SW 1271 (cell line): ENCODE measurements at places on chromosomes 4 and X.

DNA sequence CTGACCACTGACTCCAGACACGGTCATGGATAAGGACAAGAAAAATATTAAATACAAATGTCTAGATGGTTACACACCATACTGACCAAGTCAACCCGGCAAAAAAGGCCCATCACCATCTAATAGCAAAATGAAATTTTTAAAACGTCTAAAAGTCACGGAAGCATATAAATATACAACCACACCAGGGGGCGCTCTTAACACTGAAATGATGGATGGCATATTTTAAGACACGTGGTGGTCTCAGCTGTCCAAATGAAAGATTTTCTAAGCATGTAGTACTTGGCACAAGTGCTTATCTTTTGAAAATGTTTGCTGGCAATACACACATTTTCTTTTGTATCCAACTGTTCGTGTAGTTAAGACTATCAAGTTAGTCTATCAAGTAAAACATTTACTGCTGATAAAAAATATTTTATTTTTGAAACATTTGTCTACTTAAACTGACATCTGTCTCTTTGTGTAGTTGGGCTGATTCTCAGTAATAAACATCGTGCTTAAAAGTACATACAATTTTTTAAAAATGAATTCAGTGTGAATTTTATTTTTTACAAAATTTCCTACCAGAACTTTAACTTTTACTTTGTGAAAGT, 64.6 kb downstream of the COX7B2 start:
- no peak for DNase-seq

DNA sequence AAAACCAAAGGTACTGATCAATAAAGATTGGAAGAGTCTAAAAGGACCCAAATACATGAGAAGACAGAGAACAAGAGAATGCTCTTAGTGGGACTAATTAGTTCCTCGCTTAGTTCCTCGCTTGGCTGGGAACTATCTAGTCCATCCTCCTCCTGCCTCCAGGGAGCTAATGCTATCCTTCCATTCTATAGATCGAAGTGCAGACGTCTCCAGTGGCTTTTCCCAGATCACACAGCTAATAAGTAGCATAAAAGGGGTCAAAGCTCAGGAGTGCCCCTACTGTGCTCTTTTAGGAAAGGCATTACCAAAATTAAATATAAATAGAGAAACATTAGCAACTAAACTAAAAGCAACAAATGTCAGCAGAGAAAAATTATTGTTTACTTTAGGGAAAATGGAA, 42.3 kb upstream of the PPARGC1A start:
- DNase-seq, result no peak

DNA sequence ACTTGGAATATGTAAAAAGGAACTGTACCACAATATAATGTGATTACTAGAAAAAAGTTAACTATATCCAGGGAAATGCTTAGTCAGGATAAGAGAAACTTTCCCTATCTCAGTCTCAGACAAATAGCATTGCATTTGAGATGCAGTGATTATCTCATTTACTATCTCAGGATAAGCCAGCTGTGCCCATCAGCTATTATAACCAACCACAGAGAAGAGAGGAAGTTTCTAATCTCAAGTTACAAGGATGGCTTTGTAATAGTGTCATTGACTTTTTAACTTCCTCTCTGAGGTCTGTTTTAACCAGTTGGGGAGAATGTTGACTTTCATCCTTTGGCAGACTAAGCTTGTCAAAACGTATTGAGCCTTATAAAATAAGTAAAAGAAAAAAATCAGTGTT, 56.5 kb downstream of the SNX25 start:
- DNase-seq, result no peak

- no peak for DNase-seq
Observed at GRCh38 chr4:36614011-36614410, 332.6 kb downstream of the DTHD1 start.

- no peak for DNase-seq
Observed at GRCh38 chrX:26522501-26522900, 306.5 kb downstream of the MAGEB5 start.

GRCh38 chrX:4094926-4095325, 381.5 kb upstream of the PRKX start:
- no peak for DNase-seq

DNA sequence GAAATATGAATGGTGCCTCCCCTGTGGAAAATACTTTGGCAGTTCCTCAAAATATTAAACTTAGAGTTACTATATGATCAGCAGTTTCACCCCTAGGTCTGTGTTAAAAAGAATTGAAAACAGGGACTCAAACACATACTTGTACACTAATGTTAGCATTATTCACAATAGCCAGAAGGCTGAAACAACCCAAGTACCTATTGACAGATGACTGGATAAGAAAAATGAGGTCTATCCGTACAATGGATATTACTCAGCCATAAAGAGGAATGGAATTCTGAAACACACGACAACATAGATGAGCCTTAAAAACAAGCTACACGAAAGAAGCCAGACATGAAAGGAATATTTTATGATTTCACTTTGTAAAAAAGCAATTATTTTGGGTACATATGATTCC, 54.9 kb downstream of the PGRMC2 start:
- no peak for DNase-seq

DNA sequence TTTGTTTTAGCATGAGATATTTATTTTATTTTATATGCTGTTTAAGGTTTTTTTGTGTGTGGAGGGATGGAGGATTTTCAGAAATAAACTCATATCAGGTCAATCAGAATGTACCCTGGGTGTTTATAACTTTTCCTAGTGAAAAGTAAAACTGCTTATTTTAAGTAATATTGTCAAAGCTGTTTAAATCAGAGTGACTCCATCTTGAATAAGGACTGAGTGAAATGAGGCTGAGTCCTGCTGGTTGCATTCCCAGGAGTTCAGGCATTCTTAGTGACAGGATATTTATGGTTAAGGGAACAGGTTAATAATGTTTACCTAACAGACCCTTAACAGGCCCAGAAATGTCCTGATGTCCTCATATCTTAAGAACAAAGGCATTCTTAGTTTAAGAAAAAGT, 1160.9 kb upstream of the PCDH7 start:
- DNase-seq, result no peak

- DNase-seq, result no peak
Observed at GRCh38 chr4:19803406-19803805, 448.3 kb upstream of the SLIT2 start.

- peak; percentile 15 for DNase-seq
Observed at GRCh38 chr4:167622481-167623240, 388.4 kb upstream of the SPOCK3 start.

DNA sequence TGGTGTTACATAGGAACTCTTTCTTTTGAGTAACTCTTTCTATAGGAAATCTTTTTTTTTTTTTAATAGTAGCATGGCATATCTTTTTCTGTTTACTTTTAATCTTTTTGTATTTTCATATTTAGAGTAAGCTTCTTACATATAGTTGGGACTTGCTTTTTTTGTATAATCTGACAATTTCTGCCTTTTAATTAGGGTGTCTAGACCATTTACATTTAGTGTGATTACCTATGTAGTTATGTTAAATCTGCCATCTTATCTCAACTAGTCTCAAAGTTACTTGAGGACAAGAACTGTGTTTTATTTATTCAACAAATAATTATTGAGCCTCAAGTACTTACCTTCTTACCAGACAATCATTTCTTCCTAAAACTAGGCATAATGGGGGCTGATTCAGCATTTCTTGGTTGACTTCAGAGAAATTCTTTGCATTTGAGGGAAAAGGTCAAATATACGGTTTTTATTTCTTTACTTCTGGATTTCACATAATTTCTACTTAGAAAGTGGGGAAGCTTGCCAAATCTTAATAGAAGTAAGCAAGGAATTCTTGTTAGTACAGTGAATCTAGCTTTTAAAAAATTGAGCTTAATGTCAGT, 28.6 kb downstream of the MND1 start:
- DNase-seq, result no peak

DNA sequence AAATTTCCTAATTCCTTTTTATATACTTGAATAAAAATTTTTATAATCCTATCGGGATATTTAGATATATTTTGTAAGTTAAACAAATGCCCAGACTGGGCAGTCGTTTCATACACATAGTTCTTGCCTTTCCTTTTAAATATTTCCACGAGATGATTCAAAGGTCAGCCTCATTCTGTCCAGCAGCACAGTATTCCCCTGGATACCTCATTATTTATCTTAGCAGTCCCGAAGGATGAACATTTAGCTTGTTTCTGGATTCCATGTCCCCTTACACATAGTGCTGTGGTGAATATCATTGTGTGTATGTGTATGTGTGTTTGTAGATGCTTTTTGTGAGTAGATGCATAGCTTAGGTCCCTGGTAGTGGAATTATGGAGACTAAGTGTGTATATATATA, 38.3 kb downstream of the RAPGEF2 start:
- no peak for DNase-seq

GRCh38 chrX:103688946-103689345, 2.4 kb upstream of the MORF4L2 start:
- peak; percentile 20 for DNase-seq

DNA sequence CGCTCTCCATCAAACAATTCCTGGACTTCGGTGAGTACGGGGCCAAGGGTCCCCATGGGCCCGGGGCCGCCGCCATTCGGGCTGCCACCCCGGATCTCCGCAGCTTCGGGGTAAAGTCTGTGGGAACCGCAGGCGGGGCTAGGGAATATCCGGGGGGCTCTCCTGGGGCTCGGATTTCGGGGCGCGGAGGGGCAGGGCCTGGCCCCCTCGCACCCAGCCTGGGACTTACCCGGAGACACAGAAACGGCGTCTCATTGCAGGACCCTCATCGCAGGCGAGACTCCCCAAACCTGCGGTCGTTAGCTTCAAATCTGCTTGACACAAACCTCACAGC, 413 bp downstream of the PDK3 start:
- no peak for DNase-seq

- peak; percentile 36 for DNase-seq
Observed at GRCh38 chrX:39907964-39908661, 189.6 kb downstream of the BCOR start.

DNA sequence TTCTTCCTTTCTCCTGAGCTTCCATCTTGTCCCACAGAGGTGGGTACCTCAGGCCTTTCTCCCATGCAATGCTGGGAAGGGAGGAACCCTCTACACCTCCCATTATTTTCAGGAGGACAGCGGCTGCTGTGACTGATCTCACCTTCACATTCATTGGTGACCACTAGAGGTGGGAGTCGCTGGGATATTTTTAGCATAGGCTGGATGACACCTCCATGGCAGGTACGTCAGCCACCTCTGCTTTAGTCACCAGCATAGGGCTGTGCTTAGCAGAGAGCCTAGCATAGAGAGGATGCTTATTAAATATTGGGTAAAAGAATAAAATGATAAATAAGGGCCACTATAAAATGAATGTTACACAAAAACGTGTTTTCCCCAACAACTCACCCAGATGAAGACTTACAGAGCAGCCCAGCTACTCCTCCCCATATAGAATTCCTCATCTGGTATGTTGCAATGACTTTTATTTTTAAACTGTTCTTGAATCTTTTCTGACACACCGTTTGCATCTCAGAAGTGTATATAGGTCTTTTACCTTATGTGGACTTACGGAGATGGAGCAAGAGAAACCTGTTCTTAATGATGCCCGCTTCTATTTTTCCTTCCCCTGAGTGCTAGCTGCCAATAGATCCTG, 60.9 kb upstream of the SORBS2 start:
- no peak for DNase-seq

- DNase-seq, result no peak
Observed at GRCh38 chr4:75722417-75722816, 2.0 kb upstream of the USO1 start.

DNA sequence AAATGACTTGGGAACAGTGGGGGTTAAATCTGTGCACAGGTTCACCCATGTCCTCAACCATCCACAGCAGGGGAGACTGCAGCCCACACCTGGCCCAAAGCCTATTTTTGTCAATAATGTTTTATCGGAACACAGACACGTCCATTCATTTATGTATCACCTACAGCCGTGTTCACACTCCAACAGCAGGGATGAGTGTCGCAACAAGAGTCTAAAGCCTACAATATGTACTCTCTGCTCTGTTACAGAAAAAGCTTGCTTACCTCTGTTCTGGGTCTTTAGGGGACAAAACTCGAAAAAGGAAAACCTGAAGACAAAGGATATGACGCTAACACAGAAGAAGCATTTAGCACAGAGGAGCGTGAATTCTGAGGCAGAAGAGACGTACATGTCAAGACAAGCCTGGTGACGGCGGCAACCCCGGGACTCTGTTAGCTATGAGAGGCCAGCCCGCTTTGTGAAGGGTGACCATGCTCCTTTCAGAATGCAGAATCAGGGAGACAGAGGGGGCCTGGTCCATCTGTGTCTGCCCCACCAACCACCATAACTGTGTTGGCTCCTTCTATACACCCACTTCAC, 45.5 kb downstream of the AFAP1 start:
- no peak for DNase-seq

DNA sequence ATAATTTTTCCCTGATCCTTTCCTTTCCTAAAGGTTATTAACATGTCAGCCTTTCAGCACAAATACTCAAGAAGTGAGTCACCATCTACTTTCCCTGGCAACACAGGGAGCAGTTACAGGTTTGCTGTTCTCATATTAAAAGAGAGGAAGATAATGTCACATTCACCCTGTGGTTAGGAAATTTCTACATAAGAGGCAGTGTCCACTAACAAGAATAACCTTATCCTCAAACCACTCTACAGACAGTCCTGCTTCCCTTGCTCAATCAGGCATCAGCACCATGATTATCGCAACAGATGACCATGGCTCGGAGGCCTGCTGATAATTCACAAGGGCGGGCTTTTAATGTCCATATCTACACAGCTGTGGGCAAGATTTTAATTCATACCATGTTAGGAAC, 30.9 kb downstream of the RNF150 start:
- no peak for DNase-seq

DNA sequence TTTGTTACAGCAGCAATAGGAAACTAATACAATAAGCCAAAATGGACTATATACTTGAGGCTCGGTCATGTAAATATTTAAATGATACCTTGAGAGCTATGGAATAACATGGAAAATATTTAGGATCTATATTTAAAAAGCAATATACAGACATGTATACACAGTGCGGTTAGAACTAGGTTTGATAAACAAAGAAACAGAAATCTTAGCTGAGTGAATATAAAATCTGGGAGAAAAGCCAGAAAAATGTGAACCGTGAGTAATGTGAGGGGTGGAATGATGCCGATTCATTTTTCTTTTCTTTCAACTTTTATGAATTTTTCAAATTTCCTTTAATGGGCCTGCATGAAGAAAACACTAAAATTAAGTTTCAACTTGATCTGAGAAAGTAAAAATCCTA, 104.1 kb downstream of the ATXN3L start:
- no peak for DNase-seq
